Cortex of kidney (tissue), 1 donor: ENCODE measurements at places on chromosomes 7 and 10.

DNA sequence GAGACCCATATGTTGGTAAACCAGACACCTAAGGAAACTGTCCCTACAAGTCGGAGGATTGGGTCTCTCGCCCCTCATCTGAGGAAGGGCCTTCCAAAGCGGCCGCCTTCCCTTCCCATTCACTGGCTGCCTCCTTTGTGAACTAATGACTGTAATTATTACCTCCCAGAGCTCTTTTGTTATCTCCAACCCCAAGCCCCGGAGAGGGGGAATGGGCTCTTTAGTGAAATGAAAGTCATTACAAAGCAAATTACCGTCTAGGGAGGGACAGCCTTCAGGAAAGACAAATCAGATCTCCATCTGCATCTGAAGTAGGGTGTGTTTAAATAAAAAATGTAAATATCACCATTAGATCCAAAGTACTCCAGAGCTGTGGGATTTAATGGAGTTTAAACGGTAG lies 2.6 kb upstream of the GAD2 start:
- no peak for DNase-seq

- no peak for DNase-seq
Measured at GRCh38 chr7:140537750-140538482, 58.6 kb upstream of the MKRN1 start.

GRCh38 chr10:17472481-17473227 lies 18.3 kb upstream of the ST8SIA6 start:
- no peak for DNase-seq

DNA sequence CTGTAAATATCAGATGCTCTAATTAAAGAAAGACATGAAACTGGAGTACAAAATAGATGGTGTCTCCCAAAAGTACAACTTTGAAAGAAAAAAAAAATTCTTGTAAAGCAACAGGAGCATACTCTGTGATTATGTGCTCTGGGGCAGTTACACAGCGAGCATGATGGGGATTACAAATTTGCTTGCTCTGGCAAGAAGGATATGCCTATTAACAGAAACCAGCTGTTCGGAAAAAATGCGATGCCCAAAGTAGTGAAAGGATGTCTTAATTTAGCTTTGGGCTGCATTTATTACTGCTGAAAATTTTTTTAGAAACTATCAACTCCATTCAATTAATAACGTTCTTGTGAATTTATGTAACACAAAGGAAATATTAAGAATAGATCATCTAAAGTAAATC lies 256.9 kb upstream of the TPK1 start:
- DNase-seq: no peak

- no peak for DNase-seq
Measured at GRCh38 chr7:151053096-151053495, 4.6 kb downstream of the CDK5 start.
